ENCODE measurements at places on chromosomes 6 and 20.

GRCh38 chr20:50218987-50219435 lies 28.4 kb downstream of the CEBPB start:
- ATAC-seq, result no peak

DNA sequence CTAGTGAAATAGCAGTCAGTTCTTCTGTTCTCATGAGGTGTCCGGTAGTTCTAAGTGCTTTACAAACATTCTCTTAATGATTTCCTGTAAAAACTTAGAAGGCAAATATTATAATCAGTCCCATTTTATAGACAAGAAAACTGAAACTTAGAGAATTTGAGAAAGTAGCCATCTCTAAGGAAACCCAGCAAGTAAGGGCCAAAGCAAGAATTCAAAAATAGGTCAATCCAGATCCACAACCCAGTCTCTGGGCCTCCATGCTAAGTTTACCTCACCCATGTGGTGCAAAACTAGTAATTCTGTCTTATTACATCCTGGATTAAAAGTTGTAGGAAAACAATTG lies 27.6 kb upstream of the ASXL1 start:
- ATAC-seq, result no peak

- no peak for ATAC-seq
Observed at GRCh38 chr20:10832141-10832540, 158.3 kb upstream of the JAG1 start.

DNA sequence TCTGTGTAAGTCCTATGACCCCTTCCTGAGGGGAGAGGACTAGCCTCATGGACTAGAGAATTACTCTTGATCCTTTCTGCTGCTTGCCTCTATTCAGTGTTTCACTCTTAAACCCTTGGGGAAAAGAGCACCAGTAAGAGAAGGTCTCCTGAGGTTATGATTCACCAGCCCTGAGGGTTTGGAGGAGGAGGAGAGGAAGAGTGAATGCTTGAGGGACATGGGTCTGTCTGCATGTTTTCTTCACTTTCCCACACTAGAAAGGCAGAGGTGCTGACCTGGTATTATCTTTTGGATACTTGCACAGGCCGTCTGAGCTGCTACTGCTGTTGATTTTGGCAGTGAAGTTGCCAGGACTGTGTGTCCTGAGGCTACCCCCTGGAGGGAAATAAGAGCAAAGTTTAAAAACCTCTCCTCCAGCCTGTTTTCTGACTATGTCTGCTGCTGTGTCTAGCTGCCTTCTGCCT lies 78.3 kb downstream of the CD109 start:
- ATAC-seq, result peak; percentile 70

- ATAC-seq, result no peak
Observed at GRCh38 chr6:118683881-118684872, 32.8 kb upstream of the CEP85L start.

DNA sequence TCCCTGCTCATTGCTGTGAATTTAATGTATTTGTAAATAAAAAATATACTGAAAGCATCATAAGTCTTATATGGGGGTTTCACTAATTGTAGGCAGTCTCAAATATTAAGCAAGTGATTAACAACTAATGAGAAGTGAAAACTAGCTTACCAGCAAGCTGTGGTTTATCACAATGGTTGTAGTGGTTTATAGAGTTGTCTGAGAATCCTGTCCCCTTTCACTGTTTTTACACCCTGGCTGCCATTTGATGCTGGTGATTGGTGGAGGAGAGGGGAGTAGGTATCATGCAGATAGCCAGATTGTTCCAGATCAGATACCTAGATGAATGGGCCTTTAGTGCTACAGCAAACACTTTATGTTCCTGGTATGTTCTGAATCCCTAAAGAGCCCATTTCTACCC lies 6.0 kb downstream of the MKKS start:
- ATAC-seq, result no peak

DNA sequence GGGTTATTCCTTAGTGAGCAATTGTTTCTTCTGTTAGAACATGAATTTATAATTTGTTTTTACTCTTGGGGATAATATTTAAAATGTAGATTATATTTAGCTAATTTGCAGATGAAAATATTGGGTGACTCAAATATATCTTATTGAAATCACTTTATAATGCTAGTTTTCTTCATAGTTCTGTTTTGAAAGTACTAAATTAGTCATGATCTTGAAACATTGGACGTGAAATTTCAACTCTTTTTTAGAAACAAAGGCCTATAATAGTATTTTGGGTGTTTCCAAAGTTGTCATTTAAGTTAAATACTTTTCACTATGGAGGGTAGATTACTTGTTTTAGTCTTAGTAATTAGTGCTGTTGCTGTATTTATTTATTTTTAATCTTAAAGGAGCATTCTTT lies 250.9 kb downstream of the UTRN start:
- ATAC-seq, result no peak

- ATAC-seq, result no peak
Observed at GRCh38 chr6:30855429-30856075, 28.8 kb upstream of the DDR1 start.

DNA sequence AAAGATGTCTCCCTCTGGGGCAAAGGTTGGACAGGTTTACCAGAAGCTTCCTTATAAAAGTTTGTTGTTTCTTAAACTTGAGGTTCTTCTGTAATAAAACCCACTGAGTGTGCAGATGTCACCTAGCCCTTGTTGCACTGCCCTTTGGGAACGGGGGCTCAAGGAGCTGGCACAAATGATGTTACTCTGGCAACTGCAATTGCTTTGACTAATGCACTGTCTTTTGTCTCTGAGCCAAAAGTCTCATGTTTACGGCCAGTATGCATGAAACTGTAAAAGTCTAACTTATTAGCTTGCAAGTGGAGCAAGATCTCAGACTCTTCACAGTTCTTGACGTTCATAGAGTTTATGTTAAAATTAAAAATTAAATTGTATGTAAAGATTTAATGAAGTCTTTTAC lies 655.7 kb downstream of the EPHA7 start:
- ATAC-seq, result no peak

GRCh38 chr6:112886415-112886814 lies 539.3 kb downstream of the RFPL4B start:
- no peak for ATAC-seq

- no peak for ATAC-seq
Observed at GRCh38 chr6:149260214-149260874, 57.2 kb upstream of the TAB2 start.

DNA sequence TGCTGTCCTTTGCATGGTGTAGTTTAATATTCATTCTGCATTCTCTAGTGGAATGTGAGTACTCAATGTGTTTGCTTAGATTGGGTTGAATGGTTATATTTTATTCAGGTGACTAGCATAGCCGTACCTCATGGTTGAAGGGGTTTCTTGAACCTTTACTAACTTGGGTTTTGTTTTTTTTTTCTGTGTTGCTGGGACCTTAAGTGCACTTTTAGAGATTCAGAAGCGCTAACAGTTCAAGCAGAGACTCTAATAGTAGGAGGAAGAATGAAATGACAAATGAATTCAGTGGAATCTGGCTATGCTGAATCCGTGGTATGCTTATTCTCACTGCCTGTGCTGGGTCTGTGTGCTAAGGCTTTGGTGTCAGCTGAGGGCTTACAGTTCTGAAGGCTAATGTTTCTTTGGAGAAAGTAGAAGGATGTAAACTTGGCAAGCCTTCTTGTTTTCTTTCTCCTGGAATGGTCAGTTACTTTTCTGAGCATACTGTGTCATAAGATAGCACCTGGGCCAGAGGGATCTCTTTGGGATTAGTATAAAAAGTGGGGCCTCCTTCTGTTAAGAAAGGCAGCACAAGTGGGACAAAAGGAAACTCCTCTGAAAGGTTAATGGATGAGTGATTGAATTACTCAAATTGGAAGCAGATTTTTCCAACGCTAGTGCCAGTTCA lies 28.7 kb downstream of the RNF144B start:
- peak; percentile 92 for ATAC-seq

DNA sequence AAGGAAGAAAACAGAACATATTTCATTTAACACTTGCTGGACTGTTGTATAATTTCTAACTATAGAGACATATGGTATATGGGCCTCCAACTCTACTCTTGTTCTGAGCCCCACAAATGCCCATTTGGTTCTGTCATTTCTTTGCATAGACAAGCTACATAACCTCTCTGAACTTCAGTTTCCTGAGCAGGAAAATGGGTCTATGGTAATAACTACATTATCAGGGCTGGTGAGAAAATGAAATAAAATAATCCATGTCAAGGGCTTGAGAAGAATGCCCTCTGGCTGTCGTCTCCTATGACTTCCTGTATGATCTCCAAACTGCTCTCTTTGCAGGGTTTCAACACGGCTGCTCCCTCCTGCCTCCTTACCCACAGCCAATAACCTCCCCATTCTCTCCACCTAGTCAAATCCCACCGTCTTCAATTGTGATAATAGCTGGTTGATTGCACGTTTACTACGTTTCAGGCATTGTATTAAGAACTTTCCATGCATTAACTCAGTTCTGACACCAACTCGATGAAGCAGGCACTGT lies 12.0 kb downstream of the ZCCHC3 start:
- ATAC-seq, result no peak

- no peak for ATAC-seq
Observed at GRCh38 chr6:88964509-88964908, 1.1 kb upstream of the RNGTT start.

DNA sequence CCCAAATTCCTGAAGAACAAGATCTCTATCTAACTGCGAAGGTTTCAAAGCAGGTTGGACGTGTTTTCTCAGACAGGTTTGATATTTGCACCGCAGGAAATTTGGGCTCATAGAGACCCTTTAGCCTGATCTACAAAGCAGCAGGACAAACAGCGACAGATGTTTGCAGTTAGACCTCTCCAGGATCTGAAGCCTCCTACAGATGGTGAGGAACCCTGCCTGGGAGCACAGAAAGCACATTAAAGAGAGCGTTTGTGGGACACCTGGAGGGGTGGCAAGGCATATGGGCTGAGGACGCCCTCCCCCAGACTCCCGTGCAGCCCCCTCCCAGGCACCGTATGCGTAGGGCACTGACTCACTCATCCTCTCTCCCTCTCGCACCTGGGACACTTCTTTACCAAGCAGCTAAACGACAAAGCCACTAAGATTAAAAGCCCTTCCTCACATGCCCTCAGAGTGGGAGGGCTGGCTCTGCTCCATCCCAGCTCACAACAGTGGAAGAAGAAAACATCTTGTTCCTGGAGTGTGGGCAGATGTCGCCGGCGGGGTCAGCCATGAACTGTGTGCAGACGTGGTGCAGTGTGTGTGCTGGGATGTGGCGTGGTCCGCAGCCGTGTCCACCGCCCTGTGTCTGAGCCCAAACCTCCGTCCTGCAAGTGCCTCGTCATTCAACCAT lies 249.7 kb upstream of the AFDN start:
- no peak for ATAC-seq

- ATAC-seq, result peak; percentile 72
Observed at GRCh38 chr6:137271245-137272183, 52.3 kb upstream of the IFNGR1 start.

Data from gastroesophageal sphincter (tissue), 4 donors.